ENCODE measurements at places on chromosomes 4 and X. TPM values are rescaled to one million over a fixed set of nuclear protein-coding genes. Genes with fewer than 3 reads are reported as not detected.

RASL11B gene
- not detected for total RNA-seq

TRIM2 gene
- 18.4 TPM for total RNA-seq

GPM6B gene
- not detected for total RNA-seq

SERTM2 gene
- not detected for total RNA-seq

DNA sequence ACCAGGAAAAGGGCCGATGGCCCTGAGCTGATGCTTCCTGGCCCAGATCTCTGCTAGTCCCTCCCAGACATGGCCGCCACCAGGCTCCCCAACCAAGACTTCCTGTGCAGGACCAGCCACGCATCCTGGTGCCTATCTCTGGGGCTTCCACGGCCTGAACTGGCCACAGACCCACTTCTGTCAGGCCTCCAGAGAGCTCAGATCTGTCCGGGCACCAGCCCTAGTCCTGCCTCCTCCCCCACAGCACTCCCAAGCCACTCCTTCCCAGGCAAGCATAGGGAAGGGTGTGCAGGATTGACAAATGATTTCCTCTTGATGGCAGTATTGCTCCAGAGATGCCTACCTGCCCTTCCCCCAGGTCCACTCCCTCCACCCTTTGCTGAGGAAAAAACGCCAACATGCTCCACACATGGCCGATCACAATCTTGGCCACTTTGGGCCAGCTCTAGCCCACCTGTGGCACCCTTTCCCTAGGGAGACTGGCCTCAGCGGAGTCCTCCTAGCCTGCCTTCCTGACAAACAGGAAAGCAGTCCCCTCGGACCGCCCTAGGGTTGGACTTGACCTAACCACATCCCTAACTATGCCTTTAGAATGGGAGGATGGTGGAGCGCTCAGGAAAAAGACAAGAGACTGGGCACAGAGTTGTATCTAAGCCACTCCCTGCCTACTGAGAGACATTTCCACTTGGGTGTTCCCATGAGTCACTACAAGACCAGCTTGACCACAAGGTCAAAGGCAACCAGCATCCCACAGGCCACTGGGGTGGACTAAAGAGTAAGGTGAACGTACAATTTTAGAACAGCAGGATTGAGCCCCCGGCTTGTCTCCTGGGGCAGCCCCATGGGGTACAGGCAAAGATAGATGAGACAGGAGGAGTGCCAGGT is 277.5 kb upstream of the AGTR2 start:
- peak; percentile 93 for DNase-seq

GRCh38 chr4:110109455-110109854 is 89.0 kb downstream of the ELOVL6 start:
- DNase-seq, result no peak

DNA sequence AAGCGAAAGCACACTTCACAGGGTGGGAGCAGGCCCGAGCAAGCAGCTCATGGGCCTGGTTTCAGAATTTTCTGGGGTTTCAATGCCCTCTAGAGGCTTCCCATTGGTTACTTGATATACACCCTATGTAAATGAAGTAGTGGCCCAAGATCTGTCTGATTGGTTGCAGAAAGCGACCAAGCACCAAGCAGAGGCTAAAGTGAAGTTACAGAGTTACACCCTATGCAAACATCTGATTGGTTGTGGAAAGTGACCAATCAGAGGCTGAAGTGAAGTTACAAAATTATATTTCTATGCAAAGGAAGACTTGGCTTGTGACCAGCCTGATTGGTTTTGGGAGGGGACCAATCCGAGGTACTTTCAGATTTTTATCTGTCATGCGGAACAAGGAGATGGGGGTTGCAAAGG is 8.2 kb downstream of the FHIP1A start:
- peak; percentile 59 for DNase-seq

GRCh38 chr4:86156531-86156930 is 203.3 kb downstream of the MAPK10 start:
- DNase-seq, result no peak

DNA sequence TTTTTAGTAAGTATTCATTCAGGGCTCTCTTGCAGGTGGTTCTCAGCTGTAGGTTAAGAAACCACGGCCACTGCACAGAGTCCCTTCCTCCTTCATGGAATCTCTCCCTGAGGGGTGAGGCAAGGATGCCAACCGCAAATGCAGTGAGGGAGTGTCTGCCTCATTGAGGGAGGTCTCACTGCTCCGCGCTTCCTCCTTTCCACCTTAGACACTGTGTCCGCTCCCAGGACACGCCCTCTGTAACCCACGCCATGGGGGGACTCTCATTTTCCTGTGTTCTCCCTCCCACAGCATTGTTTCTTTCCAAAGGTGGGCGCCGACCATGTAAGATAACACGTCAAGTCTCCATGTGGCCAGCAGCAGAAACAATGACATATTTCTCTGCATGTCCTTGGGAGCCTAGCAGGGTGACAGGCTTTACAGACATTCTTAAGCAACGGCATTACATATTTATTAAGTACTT is 63.2 kb downstream of the SEPSECS start:
- no peak for DNase-seq

DNA sequence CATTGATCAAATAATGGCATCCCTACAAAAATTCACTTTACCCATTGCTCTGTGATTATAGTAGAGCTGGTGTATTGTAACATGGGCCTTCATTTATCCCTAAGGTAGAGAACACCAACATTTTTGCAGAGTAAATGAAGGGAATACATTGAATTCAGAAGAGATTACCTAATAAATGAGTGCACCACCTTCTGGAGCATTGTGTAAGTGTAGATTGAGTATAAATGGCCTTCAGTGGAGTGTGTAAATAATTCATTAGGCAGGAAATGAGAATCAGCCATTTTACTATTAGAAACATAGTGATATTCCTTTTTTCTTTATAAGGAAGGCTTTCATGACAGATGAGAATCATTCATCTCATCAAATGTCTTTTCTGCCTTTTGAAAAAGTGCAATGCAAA is 155.8 kb downstream of the FAM47B start:
- DNase-seq, result no peak

- no peak for DNase-seq
Observed at GRCh38 chrX:113033966-113034680, 193.5 kb upstream of the AMOT start.

- DNase-seq, result no peak
Observed at GRCh38 chr4:168794881-168795280, 215.2 kb downstream of the CBR4 start.

- no peak for DNase-seq
Observed at GRCh38 chrX:53316860-53317237, 35.5 kb upstream of the IQSEC2 start.

DNA sequence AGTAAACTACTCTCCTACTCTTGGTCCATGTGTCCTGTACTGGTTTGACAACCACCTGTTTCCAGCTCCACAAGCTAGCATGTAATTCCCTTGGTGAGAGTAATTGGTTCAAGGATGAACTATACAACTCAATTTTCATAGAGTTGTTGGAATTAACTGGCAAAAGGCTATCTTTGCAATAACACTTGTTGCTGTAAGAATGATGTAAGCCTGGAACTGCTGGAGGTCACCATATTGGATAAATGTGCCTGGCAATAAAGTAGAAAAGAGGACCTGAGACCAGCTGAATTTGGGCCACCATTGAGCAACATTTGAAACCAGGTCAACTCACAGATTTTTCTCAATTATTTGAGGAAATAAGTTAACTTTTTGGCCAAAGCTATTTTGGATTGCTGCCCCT is 175.5 kb downstream of the CAMK2D start:
- DNase-seq, result no peak

DNA sequence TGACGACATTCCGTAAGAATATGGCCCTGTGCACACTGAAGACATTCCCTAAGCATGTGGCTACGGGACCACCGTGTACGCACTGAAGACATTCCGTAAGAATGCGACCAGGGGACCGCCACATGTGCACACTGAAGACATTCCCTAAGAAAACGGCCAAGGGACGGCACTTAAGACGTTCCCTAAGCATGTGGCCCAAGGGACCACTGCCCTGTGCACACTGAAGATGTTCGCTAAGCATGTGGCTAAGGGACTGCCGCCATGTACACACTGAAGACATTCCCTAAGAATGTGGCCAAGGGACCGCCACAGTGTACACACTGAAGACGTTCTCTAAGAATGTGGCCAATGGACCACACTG is 21.4 kb downstream of the DHRSX start:
- DNase-seq, result no peak

GRCh38 chr4:78656968-78657445 is 105.4 kb downstream of the ANXA3 start:
- peak; percentile 41 for DNase-seq

DNA sequence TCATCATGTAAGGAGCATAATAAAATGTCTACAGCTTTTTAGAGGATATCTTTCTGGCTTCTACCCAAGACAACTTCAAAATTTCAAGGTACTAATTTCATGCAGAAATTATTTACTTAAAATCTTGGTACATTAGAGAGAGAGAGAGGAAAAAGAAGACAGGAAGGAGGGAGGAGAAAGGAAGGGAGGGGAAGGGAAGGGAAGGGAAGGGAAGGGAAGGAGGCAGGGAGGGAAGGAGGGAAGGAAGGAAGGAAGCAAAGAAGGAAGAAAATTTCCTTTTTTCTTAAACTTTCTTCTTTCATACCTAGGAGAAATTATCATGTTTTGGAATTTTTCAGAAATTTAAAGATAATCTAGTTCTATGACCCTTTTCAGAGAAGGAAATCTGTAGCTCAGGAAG is 61.8 kb downstream of the HS3ST1 start:
- DNase-seq, result no peak

DNA sequence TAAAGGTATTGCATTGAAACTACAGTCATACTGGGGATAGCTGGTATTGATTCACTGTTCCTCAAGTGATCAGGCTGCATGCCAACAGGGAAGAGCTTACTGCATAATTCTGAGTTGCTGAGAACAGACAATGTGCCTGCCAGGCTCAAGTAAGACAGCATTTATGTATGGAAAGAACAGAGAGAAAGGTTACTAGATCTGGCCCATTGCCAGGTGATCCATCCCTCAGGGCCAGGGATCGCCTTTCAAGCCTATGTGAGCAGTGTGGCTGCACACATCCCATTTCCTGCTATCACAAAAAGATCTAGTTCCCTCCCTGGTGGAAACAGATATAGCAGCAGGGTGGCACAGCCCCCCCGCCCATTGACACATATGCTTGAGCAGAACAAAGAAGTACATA is 254.0 kb downstream of the TMA16 start:
- DNase-seq, result peak; percentile 55

DNA sequence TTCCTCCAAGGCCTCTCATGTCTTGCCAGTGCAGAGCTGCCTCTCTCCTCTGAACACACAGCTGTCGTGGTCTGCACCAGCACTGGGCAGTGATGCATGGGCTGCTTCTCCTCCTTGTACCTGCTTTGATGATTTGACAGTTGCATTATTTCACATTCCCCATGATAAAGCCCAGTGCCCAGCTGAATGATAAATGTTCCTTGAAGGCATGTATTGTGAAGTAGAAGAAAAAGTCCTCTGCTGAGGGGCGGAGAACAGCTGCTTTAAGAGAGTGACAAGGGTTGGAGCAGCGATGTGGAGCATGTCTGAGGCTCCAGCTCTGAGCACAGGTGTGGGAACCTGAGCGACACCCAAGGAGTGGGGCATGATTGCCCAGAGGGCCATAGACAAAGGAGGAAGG is 21.1 kb upstream of the TRIM2 start:
- no peak for DNase-seq
